ENCODE measurements at places on chromosomes 1 and 21.

DNA sequence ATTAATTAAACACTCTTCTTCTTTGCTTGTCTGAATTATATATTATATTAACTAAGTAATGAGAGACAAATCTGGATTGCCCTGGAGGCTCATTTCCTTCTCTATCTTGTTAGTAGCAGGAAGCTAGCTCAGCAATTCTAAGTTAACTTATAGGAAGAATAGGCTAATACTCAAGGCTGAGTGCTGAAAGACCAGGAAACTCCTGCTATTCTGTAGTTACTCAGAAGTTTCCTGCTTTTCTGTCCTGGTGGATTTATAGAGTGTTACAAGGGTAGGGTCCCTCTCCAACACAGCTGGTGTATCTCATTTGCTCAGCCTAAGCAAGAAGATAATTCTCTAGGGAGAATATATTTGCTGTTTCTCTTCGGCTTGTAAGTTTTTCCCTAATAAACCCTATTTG, 29.2 kb downstream of the HSPA13 start:
- DNase-seq: no peak

GRCh38 chr1:200890818-200891773, 3.6 kb upstream of the INAVA start:
- DNase-seq: no peak

DNA sequence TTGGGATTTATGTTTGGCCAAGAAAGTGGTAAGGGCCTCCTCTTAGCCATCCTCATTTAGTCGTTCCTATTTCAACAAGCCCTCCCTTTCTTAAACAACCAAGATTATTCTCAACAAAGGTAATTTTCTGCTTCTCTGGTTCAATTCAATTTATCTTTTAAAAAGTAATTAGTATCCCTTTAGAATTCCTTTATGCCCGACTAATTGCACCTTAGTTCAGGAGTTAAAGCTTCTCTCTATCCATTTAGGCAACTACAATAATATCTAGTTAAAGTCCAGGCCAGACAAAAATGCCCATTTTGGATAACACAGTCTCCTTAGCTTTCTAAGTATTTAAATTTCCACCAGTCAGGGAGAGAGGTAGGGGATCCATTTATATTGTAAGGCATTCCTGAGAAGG, 136.7 kb upstream of the MAGI3 start:
- no peak for DNase-seq

DNA sequence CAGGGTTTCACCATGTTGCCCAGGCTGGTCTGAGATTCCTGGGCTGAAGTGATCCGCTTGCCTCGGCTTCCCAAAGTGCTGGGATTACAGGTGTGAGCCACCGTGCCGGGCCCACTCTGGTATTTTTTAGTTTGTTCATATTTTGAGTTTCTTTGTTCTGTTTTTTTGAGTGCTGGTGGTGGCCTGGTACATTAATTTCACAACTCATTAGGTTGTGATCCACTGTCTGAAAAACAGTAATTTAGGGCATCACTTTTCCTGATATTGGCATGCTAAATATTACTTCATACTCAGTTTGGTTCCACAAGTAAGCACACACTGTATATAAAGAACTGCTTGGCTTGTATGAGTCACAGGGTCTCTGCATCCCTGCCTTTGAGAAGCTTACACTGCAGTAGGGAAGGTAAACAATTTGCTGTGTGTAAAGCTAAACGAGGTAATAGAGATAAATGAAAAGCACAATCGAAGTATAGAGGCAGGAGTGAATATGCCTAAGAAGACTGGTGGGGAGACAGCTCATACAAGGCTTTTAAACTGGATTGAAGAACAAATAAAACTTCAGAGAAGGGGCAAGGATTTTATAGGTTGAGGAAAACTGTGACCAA, 7.7 kb downstream of the SNX27 start:
- DNase-seq: no peak

- DNase-seq: no peak
These were observed 60.6 kb upstream of the C1orf21 start for GRCh38 chr1:184326278-184326677.

DNA sequence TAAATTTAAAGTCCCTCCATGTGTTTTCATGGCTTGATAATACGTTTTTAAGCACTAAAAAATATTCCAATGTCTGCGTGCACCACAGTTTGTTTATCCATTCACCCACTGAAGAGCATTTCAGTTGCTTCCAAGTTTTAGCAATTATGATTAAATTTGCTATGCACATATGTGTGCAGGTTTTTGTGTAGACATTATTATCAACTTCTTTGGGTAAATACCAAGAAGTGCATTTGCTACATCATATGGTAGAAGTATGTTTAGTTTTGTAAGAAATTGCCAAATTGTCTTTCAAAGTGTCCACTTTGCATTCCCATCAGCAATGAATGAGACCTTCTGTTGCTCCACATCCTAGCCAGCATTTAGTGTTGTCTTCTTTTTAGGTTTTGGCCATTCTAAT, 550.0 kb downstream of the BRINP3 start:
- no peak for DNase-seq

GRCh38 chr1:15504436-15504835, 19.6 kb downstream of the CASP9 start:
- DNase-seq: no peak

DNA sequence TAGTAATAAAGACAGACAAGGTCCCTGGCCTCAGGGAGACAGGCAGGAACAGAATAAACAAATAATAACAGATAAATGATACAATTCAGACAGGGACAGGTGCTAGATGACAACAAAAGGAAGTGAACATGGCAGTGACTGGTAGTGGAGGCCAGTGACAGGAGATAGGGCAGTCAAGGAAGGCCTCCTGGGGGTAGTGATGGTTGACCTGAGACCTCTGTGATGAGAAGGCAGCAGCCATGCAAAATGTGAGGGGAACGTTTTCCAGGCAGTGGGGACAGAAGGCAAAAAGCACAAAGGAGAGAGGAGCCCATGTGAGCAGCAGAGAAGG, 18.5 kb downstream of the OPTC start:
- no peak for DNase-seq

- no peak for DNase-seq
These were observed 159.9 kb upstream of the NEGR1 start for GRCh38 chr1:72442262-72442661.

- no peak for DNase-seq
These were observed 35.4 kb downstream of the SELL start for GRCh38 chr1:169676001-169676400.

DNA sequence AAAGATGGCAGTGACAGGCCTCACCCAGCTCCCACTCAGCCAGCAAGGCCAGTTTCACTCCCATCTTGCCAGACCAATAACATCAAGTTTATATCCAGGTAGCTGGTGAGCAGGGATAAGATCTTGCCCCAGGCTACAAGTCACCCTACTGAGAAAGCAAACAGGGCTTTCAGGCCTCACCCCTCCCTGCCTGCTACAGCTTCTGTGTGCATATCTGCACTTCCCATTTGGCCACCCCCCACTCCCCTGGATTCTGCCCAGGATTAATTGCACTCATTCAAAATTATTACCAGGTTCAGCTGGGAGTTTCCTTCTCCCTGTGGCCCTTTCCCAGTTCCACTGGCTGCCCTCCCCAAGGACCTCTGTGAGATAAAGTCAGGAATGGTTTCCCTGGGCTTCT, 352.1 kb downstream of the TBX15 start:
- DNase-seq: no peak

DNA sequence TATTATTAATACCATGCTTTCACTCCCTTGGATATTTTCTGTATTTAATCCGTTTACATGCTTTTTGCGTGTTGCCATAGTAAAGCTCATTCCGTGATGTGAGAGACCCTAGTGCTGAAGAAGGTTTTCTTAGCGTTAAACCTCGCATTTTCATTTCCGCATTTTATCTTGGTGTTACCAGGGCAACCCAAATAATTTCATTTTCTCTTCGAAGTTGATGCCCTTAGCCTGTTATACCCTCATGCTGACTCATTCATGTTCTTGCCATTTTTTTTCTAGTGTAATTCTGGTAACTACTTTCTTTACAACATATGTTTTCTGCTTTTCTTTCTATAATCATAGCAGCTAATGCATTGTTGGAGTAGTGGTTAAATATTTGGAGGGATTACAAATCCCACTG, 37.2 kb downstream of the LRRC8C start:
- no peak for DNase-seq

DNA sequence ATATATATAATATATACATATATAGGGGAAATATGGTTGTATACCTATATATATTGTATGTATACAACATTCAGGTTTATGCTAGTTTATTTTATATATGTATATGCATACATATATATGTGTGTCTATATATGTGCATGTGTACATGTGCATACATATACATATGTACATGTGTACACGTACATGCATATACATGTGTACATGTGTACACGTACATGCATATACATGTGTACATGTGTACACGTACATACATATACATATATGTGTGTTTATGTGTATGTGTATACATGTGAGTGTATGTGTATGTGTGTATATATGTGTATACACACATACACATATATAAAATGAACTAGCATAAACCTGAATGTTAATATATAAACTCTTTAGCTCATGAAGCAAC, 220.9 kb downstream of the FAF1 start:
- DNase-seq: no peak

DNA sequence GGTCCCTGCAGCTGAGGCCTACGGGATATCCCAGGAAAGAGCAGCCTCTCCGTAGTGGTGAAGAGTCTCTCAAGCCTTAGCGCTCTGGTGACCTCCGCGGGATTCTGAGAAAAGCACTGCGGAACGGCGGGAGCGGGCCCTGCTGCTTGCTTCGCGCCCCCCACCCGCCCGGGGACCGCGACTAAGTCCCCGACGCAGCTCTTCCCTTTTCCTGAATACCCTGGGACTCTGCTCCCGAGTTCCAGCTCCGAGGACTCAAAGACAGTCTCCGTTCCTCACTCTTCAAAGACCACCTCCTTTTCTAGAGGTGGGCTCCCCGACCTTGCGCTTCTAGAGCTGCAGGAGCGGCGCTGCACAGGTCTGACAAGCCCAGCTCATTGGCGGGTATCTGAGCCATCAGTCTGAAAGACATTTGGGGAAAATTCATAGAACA, 3.6 kb upstream of the PRRX1 start:
- no peak for DNase-seq

- no peak for DNase-seq
These were observed 829 bp downstream of the SPEN start for GRCh38 chr1:15848143-15848928.

GRCh38 chr1:184052194-184052559, 647 bp downstream of the TSEN15 start:
- DNase-seq: no peak

- no peak for DNase-seq
These were observed 60.5 kb downstream of the CAPN9 start for GRCh38 chr1:230807561-230808280.

DNA sequence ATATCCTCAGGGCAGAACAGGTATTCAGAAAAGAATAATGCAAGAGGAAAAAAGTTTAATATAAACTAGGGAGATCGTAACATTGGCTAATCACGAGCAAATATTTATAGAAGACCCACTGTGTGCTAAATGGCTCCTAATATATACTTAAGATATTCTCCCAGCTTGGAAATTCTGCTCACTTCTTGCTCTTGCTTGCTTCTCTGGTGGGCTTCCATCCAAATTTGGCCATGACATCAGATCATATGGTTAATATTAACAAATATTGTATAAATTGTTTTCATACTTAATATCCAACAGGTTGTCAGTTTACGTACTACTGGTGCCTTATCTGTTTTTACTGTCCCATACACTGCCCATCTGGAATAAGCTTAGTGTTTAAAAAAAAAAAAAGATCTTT, 1.1 kb downstream of the COX20 start:
- DNase-seq: no peak

GRCh38 chr1:153261281-153262069, 2.0 kb downstream of the LORICRIN start:
- no peak for DNase-seq

DNA sequence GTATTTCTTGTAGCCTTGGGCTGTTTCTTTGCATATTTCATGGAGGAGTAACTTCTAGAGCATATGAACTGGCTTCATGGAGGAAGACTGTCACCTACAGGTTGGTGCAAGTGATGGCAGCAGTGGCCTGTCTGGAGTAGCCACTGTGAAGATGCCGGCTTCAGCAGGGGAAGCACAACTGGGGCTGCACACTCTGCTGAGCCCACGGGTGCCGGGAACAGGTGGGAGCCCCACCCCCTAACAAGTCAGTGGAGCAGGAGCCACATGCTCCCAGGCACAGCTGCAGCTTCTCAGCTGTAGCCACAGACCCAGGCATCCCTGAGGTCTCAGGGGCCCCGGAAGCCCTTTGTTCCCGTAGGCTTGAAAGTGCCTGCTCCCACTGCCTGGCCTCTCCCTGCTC, 43.2 kb upstream of the C1orf185 start:
- DNase-seq: no peak

DNA sequence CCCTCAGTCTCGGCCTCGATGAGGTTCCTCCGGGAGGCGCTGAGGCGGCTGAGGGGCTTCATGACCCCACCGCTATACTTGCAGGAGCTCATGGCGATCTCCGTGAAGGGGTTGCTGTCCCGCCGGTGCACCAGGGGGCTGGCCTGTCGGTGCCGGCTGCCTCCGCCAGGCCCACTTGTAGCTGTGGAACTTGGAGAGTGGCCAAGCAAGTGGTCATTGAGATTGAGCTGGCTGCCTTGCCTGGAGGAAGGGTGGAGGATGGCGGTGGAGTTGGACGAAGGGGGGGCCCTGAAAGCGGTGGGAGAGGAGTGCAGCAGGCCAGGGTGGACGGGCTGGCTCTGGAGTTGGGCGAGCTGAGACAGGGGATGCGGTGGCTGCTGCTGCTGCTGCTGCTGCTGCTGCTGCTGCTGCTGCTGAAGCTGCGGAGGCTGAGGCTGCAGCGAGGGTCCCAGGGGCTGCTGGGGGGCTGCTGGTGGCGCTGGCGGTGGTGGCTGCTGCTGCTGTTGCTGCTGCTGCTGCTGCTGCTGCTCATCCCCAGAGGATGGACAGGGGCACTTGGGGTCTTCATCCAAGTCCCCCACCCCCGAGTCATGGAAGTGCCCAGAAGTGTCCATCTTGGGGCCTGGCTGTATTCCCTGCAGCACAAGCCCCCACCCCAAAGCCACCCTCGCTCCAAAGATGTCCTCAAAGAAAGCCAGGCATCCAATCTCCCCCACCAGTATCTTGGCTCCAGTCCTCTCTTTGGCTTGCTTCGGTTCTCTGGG, 548 bp downstream of the KCNN3 start:
- DNase-seq: peak; percentile 55

- DNase-seq: no peak
These were observed 35.7 kb downstream of the C1orf216 start for GRCh38 chr1:35683012-35683411.

DNA sequence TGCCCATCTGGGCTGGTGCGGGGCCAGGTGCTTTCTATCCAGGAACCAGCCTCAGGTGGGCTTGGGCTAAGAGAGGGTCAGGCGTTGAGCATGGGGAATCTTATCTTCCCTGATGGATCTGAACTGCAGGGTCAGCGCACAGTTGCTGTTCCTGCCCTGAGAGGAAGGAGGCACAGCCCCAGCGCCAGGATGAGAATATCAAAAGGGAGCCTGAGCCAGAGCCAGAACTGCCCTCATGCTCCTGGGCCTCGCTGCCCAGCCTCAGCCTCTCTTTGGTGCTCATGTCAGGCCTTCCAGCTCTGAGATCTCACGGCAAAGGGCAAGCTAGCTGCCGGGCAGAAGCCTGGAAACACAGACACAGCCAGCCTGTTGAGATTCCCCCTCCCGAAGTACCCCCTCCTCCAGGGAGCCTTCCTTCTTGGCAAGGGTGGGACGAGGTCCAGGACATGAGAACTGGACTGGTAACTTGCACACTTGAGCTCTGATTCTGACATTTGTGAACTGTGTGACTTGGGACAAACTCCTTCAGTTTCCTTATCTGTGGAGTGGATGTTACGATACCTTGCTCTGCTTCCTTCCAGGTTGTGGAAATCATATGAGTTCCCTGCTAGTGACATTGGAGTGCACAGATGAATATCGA, 1.2 kb upstream of the LAD1 start:
- no peak for DNase-seq

GRCh38 chr1:205878026-205878425, 28.1 kb upstream of the PM20D1 start:
- DNase-seq: no peak

Data from NCI-H2029 treated with DMSO at 0.1 percent for 48 hours (cell line).